ENCODE measurements at places on chromosomes 6 and 20.
A peak's percentile ranks its signal among the peaks of the same experiment; 100 is the strongest.

GRCh38 chr6:3081960-3082359 is 13.7 kb downstream of the RIPK1 start:
- DNase-seq: no peak

GRCh38 chr20:35286077-35286898 is 1.7 kb upstream of the EIF6 start:
- no peak for DNase-seq

DNA sequence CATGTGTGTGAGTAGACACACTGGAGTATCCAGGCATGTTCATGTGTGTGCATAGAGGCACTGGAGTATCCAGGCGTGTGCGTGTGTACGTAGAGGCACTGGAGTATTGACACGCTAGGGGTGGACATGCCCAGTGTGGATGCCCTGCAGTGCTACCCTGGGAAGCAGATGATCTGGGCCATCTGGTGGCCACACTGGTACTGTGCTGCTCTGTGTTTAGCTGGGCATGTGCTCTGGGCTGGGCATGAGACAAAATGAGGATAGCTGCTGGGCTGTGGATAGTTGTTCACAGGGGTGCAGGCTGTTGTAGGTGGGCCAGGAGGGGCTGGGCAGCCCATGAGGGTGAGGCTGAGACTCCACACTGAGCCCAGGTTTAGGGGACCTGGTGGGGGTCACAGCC is 24.0 kb upstream of the NPBWR2 start:
- no peak for DNase-seq

GRCh38 chr6:67265996-67266921 is 1368.8 kb upstream of the ADGRB3 start:
- no peak for DNase-seq

DNA sequence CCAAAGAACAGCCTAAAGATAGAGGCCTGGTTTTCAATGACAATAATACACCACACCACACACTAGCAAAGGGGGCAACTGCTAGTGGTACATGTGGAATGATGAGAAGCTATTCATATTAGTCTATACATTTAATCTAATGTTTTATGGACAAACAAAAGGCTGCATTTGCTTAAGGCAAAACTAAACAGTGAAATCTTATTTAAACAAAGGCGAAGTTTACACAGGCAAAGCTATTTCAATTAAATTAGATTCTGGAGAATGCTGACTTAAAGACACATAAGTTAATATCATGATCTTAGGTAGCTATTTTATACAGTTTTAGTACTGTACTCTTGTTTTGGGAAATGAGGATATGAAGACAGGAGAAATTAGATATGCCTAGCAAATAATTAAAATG is 53.9 kb upstream of the SIM1 start:
- no peak for DNase-seq

- peak; percentile 62 for DNase-seq
Observed at GRCh38 chr6:133756078-133756695, 132.7 kb upstream of the TCF21 start.

DNA sequence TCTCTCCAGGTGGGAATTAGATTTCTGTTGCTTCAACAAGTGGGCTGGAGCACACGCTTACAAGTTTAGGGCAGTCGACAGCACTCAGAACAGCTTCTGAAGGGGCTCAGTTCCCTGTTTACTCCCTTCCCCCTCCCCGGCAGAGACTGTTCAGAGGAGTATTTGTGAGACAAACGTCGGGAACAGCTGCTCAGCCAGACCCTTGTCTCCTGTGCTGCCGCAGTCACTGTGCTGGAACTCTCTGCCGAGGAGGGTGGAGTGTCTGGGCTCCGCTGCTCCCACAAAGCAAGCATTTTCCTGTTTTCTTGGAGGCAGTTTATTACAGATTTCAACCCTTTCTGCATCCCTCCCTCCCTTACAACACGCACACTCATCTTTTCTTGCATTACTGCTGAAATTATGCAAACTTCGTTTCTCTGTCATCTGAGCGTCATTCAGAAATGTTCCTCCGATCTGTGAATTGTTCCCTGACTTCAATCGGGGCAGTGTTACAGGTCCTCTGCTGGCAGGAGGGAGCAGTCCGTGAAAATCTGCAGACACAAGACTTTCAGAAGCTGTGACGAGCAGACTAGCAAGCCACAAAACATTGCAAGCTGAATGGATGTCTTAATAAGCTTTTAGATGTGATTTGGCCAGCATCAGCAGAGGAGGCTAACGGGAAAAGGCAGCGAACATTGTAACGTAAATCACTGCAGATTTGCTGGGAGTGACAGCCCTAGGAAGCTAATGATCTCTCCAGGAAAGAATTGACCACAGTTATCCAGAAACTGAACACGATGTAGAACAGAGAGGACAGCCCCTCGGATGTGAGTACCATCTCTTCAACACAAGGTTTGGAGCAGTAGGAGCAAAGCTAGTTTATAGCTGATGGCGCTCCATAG is 76.2 kb downstream of the LYRM2 start:
- peak; percentile 6 for DNase-seq

GRCh38 chr6:118100717-118101116 is 193.7 kb downstream of the SLC35F1 start:
- DNase-seq: peak; percentile 26

GRCh38 chr6:78829407-78829806 is 37.9 kb upstream of the IRAK1BP1 start:
- no peak for DNase-seq

- DNase-seq: peak; percentile 61
Observed at GRCh38 chr6:31952140-31952805, 6.4 kb downstream of the CFB start.

GRCh38 chr20:19937651-19938420 is 79.3 kb upstream of the NAA20 start:
- no peak for DNase-seq

DNA sequence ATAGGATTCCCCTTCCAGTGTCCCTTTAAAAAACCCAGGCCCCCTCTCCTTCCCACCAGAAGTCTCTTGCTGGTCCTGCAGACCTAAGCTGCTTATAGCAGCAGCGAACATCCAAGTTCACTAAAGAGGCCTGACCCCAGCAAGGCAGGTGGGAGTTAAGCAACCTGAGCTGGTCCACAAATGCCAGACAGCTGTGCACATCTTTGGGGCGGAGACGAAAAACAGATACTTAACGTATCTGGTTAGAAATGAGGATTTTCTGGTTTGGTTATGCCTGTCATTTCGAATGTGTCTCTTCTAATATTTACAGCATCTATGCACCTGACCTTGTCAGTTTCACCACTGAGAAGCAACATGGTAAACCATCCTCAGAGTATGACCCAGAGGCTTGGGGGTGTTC is 87.8 kb downstream of the SLC2A10 start:
- no peak for DNase-seq

DNA sequence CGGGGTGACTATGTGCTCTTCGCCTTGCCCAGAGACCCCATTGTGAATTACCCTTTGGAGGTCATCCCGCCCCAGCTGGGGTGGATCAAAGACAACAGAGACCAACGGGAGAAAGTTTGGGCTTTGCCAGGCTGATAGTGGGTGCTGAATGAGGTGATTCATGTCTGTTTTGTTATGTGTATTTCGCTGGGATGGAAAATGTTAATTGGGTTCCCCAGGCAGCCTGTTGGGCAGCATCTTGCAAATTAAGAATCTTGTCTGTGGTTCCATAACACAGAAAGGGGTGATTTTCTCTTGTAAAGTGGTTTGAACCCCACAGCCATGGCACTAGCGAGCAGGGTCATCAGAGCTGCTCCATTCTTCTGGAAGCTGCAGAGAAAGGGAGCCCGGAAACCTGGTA is 63.1 kb upstream of the UNC93A start:
- no peak for DNase-seq

- DNase-seq: no peak
Observed at GRCh38 chr6:139325686-139326085, 33.9 kb upstream of the TXLNB start.

DNA sequence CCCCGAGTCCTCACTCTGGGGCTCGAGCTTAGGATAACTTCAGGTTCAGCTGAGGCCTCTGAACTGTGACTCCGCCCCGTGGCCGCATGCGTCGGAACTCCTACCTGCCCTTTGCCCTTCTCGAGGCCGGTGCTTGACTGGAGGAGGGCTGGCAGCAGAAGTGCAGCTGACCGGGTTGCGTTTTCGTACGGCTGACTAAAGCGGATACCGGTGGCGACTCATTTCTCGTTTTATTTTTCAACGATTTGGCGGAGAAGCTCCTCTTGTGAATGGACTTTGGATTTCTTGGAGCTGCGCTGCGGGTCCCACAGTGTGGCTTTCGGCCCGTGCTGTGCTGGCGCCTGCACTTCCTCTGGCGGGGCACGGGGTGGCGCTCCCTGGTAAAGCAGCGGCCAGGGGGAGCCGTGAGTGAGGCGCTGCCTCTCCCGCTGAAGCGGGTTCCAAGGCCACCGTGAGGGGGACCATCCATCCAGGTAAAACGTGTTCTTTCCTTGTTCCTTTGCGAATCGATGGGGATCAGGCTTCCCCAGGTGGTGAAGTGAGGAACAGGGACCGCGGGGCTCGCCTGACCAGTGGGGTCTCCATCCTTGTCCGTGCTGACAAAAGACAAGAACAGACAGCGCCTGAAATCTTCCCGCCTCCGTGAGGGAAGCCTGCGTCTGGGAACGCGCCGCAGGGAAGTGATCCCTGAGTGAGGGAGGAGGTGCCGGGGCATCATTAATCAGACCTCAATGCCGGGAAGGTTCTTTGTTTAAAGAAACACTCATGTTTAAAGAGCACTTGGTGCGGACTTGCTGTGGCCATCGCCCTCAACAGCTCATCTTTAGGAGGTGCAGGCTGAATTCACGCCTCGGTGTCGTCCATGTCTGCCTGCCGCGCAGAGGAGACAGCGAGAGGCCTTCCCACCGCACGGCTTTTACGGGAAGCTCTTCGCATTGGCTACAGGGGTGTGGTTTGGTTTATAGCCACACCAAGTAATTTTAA is 38.8 kb downstream of the ERMARD start:
- peak; percentile 77 for DNase-seq

- DNase-seq: no peak
Observed at GRCh38 chr6:142087950-142088857, 44.5 kb upstream of the GJE1 start.
